ENCODE measurements at places on chromosomes 12 and 14.
A peak's percentile ranks its signal among the peaks of the same experiment; 100 is the strongest.

DNA sequence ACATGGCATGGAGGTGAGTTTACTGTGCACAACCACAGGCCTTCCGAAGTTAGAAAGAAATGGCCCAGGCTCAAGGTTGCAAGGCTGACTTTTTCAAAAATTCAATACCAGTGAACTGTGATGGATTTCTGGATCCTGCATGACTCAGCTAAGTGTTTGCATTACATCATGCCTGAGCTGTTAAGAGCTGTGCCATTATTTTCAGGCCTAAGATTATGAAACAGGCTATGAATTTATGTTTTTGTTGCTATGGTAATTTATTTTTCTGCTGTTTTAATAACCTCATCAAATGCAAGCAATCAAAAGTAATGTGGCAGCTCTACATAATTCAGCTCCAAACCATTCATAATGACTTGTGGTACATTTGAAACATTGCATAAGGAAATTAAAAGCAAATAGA, 457.7 kb upstream of the TMEM132C start:
- no peak for DNase-seq

GRCh38 chr12:27469176-27469736, 22.7 kb downstream of the SMCO2 start:
- no peak for DNase-seq

DNA sequence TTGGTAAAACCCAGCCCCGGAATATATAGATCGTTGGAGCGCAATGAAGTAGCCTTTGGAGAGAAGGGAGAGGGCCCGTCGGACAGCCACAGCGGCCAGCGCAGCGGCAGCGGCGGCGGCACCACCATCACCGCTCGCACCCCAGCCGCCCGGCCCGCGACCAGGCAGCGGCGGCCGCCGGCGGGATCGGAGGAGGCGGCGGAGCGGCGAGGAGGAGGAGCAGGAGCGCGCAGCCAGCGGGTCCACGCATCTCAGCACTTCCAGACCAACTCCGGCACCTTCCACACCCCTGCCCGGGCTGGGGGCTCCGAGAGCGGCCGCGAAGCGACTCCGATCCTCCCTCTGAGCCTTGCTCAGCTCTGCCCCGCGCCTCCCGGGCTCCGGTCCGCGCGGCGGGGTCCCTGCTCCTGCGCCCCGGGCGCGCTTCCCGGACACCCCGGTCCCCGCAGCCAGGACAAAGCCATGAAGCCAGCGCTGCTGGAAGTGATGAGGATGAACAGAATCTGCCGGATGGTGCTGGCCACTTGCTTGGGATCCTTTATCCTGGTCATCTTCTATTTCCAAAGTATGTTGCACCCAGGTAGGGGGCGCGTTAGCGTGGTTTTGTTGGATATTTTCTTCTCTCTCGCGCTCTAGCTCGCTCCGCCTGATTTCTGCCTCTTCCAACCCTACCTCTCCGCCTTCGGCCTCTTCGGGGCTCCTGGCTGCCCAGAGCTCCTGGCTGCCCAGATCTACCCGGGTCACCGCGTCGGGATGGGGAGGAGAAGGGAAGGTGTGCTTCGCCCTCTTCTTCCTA, 400 bp downstream of the CHST11 start:
- peak; percentile 80 for DNase-seq

GRCh38 chr14:75984674-75985073, 889 bp upstream of the IFT43 start:
- no peak for DNase-seq

Data from OCI-LY7 (cell line).